ENCODE measurements at places on chromosomes 5 and 9.

DNA sequence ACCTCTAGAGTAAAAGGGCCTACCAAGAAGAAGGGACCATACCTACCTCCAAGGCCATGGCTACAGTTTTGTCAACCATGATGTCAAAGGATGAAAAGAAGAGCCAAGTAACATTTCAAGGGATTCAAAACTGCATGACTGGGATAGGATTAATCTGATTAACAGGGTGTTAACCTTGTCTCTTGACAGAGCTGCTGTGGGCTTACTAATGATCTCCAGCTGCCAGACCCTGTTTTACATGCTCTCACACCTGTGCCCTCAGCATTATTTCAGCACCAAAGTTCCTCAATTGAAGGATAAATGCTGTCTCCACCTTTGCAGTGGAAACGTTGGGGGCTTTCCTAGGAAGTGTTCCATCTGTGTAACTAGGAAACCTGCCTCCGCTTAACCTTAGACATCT is 78.3 kb downstream of the DMAC1 start:
- DNase-seq: no peak
- no peak overlapping the region for H3K4me3 ChIP-seq

DNA sequence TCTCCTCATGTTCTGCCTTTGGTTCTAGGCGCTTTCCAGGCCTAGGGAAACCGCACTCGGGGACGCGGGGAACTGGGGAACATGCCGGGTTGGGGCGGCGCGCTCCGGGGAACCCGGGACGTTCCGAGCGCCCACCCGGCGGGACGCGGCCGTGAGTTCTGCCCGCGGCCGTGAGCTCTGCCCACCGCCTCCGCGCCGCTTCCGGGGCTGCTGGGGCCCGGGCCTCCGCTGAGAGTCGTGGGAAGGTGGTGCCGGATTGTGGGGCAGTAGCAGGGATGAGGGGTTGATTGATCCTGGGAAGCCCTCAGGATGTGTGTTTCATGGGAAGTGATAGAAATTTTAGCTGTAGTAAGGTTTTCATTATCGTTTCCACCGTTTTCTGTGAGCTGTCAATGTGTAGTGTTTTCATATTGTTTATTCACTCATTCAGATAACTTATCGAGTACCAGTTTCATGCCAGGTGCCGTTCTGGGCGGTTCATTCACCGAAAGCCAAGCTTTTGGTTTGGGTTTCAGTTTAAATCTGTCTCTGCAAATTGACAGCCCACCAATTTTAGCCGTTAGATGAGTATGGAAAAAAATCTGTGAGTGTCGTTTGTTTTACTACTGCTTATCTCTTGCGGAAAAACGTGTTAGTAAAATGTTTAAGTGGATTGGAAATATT is 657 bp downstream of the MTRR start:
- peaks cover 8% of the 10 kb centered on the region for H3K36me3 ChIP-seq
- no peaks in the 10 kb centered on the region for H3K27me3 ChIP-seq
- DNase-seq: no peak
- peaks cover 73% of the 10 kb centered on the region for H3K4me1 ChIP-seq

GRCh38 chr9:124130277-124131075 is 118.9 kb downstream of the LHX2 start:
- no peak overlapping the region for H3K27ac ChIP-seq
- H3K4me3 ChIP-seq: no peak overlapping the region
- DNase-seq: no peak
- H3K4me1 ChIP-seq: peaks cover 3% of the 10 kb centered on the region
- H3K27me3 ChIP-seq: no peaks in the 10 kb centered on the region

DNA sequence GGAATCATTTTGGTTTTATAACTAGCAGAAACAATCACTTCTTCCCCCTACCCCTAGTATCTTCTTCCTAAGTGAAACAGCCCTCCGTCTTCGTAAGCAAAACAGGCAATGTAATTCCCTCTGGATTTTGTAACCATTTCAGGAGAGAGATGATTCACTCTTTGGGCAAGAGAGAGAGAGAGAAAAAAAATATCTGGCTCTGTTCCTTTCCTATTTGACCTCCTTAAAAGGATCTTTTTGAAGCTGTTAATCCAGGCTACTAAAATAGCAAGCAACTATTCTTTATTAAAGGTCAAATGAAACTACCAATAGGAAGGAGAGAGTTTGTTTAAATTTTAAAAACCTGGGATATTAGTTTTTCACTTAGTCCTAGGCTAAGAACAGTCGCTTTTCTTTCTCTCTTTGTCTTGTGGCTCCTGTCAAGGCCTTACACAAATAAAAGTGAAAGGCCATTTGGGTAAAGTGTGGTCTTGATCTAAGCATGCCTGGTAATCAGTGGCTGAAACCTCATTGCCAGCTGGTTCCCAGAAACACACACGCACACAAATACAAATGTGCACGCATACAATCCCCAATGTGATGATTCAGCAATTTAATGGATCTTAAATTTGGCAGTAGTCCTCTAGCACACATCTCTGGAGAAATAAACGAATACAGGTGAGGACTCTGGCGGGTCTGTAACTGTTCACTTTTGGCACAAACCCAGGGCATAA is 70.2 kb downstream of the PRUNE2 start:
- H3K27ac ChIP-seq: no peak overlapping the region
- no peaks in the 10 kb centered on the region for H3K4me1 ChIP-seq
- no peaks in the 10 kb centered on the region for H3K36me3 ChIP-seq
- DNase-seq: no peak
- no peak overlapping the region for H3K4me3 ChIP-seq

GRCh38 chr5:65446682-65447081 is 35.0 kb downstream of the ADAMTS6 start:
- no peaks in the 10 kb centered on the region for H3K27me3 ChIP-seq
- H3K4me1 ChIP-seq: no peaks in the 10 kb centered on the region
- H3K4me3 ChIP-seq: no peak overlapping the region

- no peak for DNase-seq
- no peak overlapping the region for H3K27ac ChIP-seq
- H3K4me1 ChIP-seq: no peaks in the 10 kb centered on the region
These were observed 11.1 kb upstream of the RXRA start for GRCh38 chr9:134314950-134315715.

- H3K27me3 ChIP-seq: no peaks in the 10 kb centered on the region
- H3K27ac ChIP-seq: no peak overlapping the region
- no peak for DNase-seq
- H3K4me1 ChIP-seq: no peaks in the 10 kb centered on the region
- no peaks in the 10 kb centered on the region for H3K36me3 ChIP-seq
These were observed 49.5 kb downstream of the RXRA start for GRCh38 chr9:134375430-134376385.

DNA sequence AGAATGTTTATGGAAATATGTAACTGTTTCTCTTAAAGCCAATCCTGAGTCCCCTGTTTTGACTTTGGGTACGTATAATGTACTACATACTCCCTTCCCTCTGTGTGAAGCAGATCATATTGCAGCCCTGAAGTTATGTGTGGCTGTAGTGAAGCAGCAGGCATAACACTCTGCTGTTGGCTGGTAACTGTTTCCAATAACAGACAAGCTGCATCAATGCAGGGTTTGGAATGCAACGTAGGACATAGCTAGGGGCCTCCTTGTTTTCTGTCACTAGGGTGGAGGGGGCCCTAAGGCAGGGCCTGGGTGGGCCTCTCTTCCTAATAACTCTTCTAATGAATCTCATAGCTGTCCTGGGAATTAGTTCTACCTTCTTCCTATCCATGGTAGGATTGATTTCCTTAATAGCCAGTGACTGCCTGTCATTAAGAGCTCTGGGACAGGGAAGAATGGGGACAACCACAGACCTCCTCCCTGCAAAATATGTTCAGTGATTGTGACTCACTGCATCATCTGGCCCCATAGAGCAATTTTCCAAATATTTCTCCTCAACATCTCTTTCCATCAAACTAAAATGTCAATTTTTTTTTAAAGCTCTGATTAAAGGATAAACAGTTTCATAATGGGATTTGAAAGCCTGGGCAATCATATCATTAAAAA is 129.6 kb upstream of the HMHB1 start:
- H3K4me1 ChIP-seq: no peaks in the 10 kb centered on the region
- no peaks in the 10 kb centered on the region for H3K27me3 ChIP-seq
- H3K36me3 ChIP-seq: no peaks in the 10 kb centered on the region
- no peak for DNase-seq

- H3K27me3 ChIP-seq: no peaks in the 10 kb centered on the region
- no peak overlapping the region for H3K4me3 ChIP-seq
- DNase-seq: no peak
- no peaks in the 10 kb centered on the region for H3K4me1 ChIP-seq
- H3K27ac ChIP-seq: no peak overlapping the region
These were observed 53.0 kb upstream of the ZNF622 start for GRCh38 chr5:16518606-16519005.

- H3K27ac ChIP-seq: peak overlapping the region; percentile 33
- H3K4me1 ChIP-seq: peaks cover 13% of the 10 kb centered on the region
- DNase-seq: no peak
- H3K27me3 ChIP-seq: no peaks in the 10 kb centered on the region
- H3K36me3 ChIP-seq: no peaks in the 10 kb centered on the region
These were observed 1.3 kb downstream of the MACIR start for GRCh38 chr5:103259705-103260355.

DNA sequence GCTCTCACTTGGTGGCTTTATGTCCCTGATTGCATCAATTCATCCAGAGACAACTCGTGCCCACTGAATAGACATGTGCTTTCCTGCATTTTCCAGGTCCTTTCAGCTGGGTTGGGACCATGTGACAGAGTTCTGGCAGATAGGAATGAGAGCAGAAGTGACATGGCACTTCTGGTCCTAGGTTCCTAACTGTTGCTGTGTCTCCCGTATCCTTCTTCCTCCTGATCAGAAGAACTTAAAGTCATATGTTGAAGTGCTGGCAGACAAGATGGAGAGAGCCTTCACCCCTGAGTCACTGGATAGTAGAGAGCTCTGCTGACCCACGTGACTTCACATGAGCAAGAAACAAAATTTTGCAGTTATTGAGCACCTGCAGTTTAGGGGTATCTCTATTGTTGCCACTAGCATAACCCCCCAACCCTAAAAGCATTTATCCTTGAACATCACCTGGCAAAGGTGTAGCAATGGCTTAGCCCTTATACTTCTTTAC is 80.0 kb downstream of the NREP start:
- no peak for DNase-seq
- H3K4me1 ChIP-seq: no peaks in the 10 kb centered on the region
- H3K4me3 ChIP-seq: no peak overlapping the region

DNA sequence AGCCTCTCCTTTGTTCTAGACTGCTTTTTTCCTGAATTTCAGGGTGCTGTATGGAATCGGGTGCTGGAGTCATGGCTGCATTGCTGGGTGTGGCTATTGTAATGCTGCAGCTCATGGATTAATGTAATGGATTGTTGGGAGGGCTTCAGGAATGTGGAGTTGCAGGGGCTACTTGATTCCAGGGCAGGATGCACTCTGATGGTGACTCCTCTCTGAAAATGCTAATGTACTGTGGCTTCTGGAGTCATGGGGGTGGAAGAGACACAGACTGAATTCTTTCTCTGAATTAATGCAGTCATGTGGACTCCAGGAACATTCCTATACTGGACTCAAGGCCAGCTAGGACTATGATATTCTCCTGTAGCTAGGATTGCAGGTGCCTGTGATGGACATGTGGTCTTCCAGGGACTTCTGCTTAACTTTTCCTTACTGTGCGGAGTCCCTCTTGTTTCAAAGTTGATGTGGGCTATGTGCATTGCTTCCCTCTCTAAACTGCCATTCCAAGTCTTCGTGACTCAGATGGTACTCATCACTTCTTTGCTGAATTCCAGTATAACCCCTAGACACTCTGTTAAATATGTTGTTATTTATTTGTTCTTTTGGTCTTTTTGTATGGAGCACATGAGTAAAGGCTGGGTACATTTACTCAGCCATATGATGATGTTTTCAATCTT is 396.2 kb downstream of the KCTD16 start:
- no peaks in the 10 kb centered on the region for H3K4me1 ChIP-seq
- H3K27me3 ChIP-seq: no peaks in the 10 kb centered on the region
- H3K4me3 ChIP-seq: no peak overlapping the region
- H3K27ac ChIP-seq: no peak overlapping the region
- DNase-seq: no peak

- no peaks in the 10 kb centered on the region for H3K4me1 ChIP-seq
- H3K36me3 ChIP-seq: no peaks in the 10 kb centered on the region
- H3K27ac ChIP-seq: no peak overlapping the region
- H3K27me3 ChIP-seq: no peaks in the 10 kb centered on the region
- DNase-seq: no peak
- H3K4me3 ChIP-seq: no peak overlapping the region
These were observed 288.2 kb upstream of the SEMA6A start for GRCh38 chr5:116862632-116863455.

DNA sequence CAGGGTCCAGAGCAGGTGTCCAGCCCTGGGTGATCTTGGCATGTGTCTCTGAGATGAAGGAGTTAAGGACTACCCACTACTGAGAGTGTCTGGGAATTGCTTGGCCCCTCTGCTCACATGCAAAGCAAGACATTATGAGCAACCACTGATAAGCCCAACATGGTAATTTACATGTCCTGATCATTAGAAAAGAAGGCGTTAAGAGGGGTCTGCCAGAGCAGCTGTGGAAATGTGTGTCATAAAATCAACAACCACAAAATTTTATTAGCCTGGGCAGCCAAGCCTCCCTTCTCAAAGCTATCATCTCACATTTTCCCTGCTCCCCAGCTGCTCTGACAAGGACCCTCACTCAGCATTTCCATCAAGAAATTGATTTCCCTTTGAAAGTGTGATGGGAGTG is 351.0 kb downstream of the SPOCK1 start:
- H3K27ac ChIP-seq: no peak overlapping the region
- H3K36me3 ChIP-seq: no peaks in the 10 kb centered on the region
- H3K4me3 ChIP-seq: no peak overlapping the region
- DNase-seq: no peak
- no peaks in the 10 kb centered on the region for H3K4me1 ChIP-seq

DNA sequence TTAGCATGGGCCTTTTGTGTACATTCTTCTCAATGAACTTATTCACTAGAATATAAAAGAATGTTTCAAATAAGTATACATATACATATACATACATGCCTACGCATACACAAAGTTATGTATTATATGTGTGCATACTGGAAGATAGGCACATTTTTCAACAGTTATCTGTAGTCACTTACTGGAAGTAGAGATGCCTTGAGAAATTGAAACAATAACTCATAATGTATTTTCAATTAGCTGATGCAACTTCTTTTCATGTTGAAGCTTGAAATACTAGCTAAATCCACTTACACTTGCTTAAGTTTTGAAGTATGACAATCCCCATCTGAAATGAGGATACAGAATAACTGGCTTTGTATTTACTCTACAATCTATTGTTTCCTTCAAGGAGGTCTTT is 469.0 kb upstream of the PTGER4 start:
- no peaks in the 10 kb centered on the region for H3K27me3 ChIP-seq
- H3K27ac ChIP-seq: no peak overlapping the region
- no peak for DNase-seq
- H3K4me3 ChIP-seq: no peak overlapping the region

DNA sequence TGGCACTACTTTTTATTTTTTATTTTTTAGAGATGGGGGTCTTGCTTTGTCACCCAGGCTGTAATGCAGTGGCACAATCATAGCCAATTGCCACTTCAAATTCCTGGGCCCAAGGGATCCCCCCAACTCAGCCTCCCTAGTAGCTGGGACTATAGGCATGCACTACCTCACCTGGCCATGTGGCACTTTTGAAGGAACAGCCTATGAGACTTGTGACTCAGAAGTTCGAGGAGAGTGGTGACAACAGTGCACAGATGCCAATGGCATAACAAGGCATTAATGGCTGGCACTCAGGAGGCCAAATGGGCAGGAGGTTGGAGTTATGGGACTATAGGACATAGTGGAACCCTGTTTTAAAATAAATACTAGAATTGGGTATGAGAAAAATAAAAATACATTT is 33.7 kb downstream of the ANKRD31 start:
- no peaks in the 10 kb centered on the region for H3K4me1 ChIP-seq
- H3K4me3 ChIP-seq: no peak overlapping the region
- H3K36me3 ChIP-seq: no peaks in the 10 kb centered on the region
- no peak for DNase-seq
- no peak overlapping the region for H3K27ac ChIP-seq

Data from CD4-positive, alpha-beta memory T cell (primary cell).